Caco-2 (cell line): ENCODE measurements at places on chromosomes 7 and 10. TPM values are rescaled to one million over a fixed set of nuclear protein-coding genes. Genes with fewer than 3 reads are reported as not detected.
A peak's percentile ranks its signal among the peaks of the same experiment; 100 is the strongest.

ZNF804B gene
- not detected in 2 replicates for total RNA-seq

- no peak overlapping the region for H3K4me3 ChIP-seq
- H3K36me3 ChIP-seq: no peaks in the 10 kb centered on the region
These were observed 79.4 kb upstream of the LRRN3 start for GRCh38 chr7:111011520-111011919.

GRCh38 chr7:76347710-76348109 lies 11.1 kb downstream of the YWHAG start:
- H3K27me3 ChIP-seq: no peaks in the 10 kb centered on the region
- H3K36me3 ChIP-seq: peaks cover 10% of the 10 kb centered on the region
- no peak for DNase-seq
- 0 out of 2 replicates have a peak, but pooled peaks cover 8% of the 10 kb centered on the region for H3K4me1 ChIP-seq
- no peak overlapping the region for H3K27ac ChIP-seq
- H3K4me3 ChIP-seq: no peak overlapping the region

TEX36 gene
- total RNA-seq: not detected in 2 replicates

GIMAP1 gene
- total RNA-seq: not detected in 2 replicates

TUBAL3 gene
- 0.39 TPM in 1 of 2 replicates, not detected in the other for total RNA-seq

AZGP1 gene
- not detected in 2 replicates for total RNA-seq

- no peak for DNase-seq
- H3K36me3 ChIP-seq: peaks cover 1% of the 10 kb centered on the region; the same call in 1 of the 2 replicates
- H3K27me3 ChIP-seq: no peaks in the 10 kb centered on the region
- no peak overlapping the region for H3K27ac ChIP-seq
- no peaks in the 10 kb centered on the region for H3K4me1 ChIP-seq
These were observed 14.5 kb upstream of the ZNF282 start for GRCh38 chr7:149180722-149181449.

HEPACAM2 gene
- 2.1 and 4.4 TPM in 2 replicates for total RNA-seq

- no peaks in the 10 kb centered on the region for H3K27me3 ChIP-seq
- no peaks in the 10 kb centered on the region for H3K4me1 ChIP-seq
- H3K27ac ChIP-seq: no peak overlapping the region
- no peak overlapping the region for H3K4me3 ChIP-seq
- DNase-seq: no peak
- H3K36me3 ChIP-seq: peaks cover 1% of the 10 kb centered on the region; the same call in 1 of the 2 replicates
These were observed 17.6 kb downstream of the SLC35B4 start for GRCh38 chr7:134298902-134299683.

UPF2 gene
- 40.6 and 40.9 TPM in 2 replicates for total RNA-seq

DNA sequence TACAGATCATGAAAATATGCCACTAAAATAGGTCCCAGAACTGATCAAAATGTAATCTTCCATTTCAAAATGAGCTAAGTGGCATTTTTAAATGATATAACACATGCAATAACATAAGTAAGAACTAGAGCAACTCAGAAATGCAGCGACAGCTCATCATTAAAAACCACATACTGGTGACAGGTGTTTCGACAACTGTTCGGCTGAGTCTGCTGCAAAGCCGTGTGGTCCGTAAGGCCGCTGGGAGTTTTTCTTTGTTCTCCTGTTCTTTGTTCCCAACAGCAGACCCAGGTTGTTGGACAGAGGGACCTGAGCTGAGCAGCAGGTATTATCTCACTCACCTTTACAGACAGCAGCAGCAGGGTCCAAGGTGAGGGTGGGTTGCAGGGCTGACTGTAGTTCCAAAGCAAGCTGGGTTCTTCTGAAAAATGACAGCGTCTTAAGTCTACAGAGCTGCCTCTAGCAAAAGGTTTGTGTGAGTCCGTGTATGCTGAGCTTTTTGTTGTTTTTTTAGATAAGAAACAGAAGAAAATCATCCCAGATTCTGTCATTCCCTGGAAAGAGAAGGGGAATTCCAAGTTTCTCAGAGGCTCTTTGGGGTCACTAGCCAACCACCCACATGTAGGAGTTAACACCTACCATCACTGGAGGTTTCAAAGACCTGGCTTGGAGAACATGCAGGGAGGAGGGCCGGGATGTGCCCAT lies 45.4 kb upstream of the MACROH2A2 start:
- no peak overlapping the region for H3K27ac ChIP-seq
- no peak overlapping the region for H3K4me3 ChIP-seq
- DNase-seq: no peak

DNA sequence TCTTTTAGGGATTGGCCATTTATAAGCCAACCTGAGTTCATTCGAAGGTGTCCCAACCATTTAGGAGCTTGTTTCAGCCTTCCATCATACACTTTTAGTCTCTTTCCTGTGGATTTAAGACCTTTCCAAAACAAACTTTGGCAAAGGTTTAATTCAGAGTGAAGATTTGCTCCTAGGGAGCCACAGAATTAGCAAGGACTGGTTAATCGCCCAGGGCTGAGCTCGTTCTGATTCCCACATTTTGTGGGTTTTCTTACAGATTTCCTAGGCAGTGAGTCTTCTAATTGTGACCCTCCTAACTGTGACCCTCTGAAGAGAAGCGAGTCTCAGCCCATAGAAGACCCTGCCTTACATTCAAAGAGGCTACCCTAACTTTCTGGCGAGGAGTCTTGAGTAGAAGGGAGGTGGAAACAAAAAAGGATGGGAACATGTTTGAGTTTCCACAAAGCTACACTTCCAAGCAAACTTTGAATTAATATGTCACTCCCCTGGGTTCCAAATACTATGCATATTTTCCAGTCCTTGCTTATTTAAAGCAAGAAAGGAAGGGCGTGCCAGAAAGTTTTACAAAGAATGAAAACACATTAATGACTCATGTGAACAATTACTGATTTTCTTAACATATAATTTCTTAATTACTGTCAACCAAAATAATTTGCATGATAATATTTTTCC lies 118.3 kb downstream of the ARID5B start:
- peak overlapping the region; percentile 51 for H3K27ac ChIP-seq
- H3K4me1 ChIP-seq: peaks cover 89% of the 10 kb centered on the region
- H3K4me3 ChIP-seq: no peak overlapping the region
- DNase-seq: no peak

DNA sequence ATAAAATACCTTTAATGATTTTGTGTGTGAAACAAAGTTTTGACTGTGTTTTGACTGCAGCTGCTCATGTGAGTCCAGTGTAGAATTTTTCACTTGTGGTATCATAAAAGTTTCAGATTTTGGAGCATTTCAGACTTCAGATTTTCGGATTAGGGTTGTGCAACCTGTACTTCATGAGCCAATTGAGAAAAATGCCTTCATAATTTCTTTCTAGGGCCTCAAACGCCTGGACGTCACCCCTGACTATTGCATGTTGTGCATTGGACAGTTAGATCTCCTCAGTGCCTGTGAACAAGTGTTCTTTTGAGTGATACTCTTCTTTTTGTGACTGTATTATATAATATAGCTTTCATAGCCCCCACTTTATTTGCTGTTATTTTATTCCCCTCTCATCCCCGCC lies 161.1 kb downstream of the AUTS2 start:
- H3K4me1 ChIP-seq: no peaks in the 10 kb centered on the region; the same call in 1 of the 2 replicates
- no peaks in the 10 kb centered on the region for H3K36me3 ChIP-seq
- H3K4me3 ChIP-seq: no peak overlapping the region
- DNase-seq: no peak
- H3K27me3 ChIP-seq: no peaks in the 10 kb centered on the region
- H3K27ac ChIP-seq: no peak overlapping the region

OGDH gene
- total RNA-seq: 62.1 and 64.5 TPM in 2 replicates

DNA sequence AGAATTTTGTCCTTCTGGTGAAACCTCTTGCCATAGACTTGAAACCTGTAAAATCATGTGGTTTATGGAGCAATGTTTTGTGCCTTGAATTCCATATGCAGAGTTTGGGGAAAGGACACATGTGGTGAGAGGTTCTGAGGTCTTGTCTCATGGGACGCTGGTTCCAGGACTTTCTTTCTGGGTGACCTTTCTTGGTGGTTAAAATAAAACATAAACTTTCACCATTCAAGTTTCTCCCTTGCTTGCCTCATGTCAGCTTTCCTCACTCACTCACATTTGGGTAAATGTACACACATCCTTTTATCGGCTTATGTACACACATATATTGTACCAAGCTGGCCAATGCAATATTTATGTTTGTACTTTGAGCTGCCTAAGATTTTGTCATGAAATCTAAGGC lies 144.9 kb upstream of the CELF2 start:
- DNase-seq: no peak
- no peaks in the 10 kb centered on the region for H3K4me1 ChIP-seq
- H3K36me3 ChIP-seq: no peaks in the 10 kb centered on the region
- no peak overlapping the region for H3K4me3 ChIP-seq

HNRNPA2B1 gene
- total RNA-seq: 799 and 839 TPM in 2 replicates

DNA sequence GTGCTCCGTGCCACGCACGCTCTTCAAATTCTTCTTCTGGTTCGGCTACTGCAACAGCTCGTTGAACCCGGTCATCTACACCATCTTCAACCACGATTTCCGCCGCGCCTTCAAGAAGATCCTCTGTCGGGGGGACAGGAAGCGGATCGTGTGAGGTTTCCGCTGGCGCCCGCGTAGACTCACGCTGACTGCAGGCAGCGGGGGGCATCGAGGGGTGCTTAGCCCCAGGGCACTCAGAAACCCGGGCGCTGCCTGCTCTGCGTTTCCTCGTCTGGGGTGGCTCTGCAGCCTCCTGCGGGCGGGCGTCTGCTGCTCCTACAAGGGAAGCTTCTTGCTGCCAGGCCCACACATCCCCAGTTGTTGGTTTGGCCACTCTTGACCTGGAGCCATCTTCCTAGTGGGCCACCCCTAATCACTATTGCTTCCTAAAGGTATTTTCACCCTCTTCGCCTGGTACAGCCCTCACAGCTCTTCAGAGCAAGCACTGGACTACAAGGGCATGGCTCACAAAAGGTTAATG lies 2.5 kb downstream of the ADRA2A start:
- no peak for DNase-seq
- peaks cover 3% of the 10 kb centered on the region; the same call in 1 of the 2 replicates for H3K4me1 ChIP-seq
- no peak overlapping the region for H3K4me3 ChIP-seq
- no peaks in the 10 kb centered on the region for H3K36me3 ChIP-seq

DNA sequence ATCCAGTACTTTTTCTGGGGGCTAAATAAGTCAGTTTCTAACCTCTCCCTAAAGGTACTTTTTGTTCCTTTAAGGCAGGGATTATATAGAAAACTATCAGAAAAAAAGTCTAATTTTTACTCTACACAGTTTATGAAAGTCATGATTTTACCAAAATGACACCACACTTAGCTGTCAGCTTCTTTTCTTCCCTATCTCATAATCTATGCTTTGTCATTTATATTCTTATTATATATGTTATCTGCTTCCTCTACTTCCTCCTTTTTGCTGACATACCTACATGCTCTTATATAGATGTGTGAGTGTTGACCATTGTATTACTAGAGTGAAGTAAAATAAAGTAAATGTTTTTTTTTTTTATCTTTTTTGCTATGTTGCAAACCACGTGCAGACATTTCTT lies 203.9 kb upstream of the CHRM2 start:
- no peaks in the 10 kb centered on the region for H3K36me3 ChIP-seq
- no peaks in the 10 kb centered on the region for H3K27me3 ChIP-seq
- no peak for DNase-seq
- no peaks in the 10 kb centered on the region for H3K4me1 ChIP-seq
- H3K4me3 ChIP-seq: no peak overlapping the region

DNA sequence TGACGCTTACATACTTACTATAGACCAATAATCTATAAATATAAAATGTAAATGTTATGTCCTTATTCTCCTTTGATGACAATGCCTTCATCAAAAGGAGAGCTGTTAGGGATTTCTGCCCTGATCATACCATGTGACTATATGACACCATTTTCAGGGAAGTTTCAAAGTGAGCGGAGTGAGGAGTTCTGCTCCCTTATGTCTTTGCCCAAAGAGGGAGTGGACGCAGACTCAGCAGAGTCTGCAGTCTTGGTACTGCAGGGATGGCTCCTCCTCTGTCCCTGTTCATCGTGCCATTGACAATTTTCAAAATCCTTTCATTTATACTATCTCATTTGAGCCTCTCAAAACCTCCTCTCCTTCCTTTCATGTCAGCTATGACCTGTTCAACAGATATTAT lies 27.9 kb downstream of the HYAL4 start:
- no peak for DNase-seq
- H3K4me1 ChIP-seq: no peaks in the 10 kb centered on the region
- H3K27ac ChIP-seq: no peak overlapping the region
- no peaks in the 10 kb centered on the region for H3K27me3 ChIP-seq

DNA sequence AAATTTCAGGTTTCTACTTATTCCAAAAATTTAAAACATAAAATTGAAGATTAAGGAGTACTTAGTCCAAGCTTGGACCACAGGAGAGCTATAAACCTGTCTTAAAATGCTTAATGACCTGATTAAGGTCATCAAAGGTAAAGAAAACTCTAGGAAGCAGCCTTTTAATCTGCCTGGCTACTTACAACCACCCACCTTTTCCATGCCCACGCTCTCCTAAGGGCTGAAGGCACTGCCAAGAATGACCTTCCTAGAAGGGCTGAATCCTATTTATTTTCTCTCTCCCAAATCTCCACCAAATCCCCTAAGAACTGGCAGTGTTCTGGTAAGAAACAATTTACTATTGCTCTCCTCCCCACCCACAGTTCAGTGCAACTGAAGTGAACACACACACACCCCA lies 6.8 kb downstream of the MPP7 start:
- H3K4me3 ChIP-seq: no peak overlapping the region
- H3K4me1 ChIP-seq: peaks cover 29% of the 10 kb centered on the region
- no peak overlapping the region for H3K27ac ChIP-seq
- no peaks in the 10 kb centered on the region; the same call in 1 of the 2 replicates for H3K36me3 ChIP-seq

ZNF239 gene
- 15.2 and 16.4 TPM in 2 replicates for total RNA-seq

GRCh38 chr7:94355454-94355853 lies 39.2 kb upstream of the COL1A2 start:
- H3K4me1 ChIP-seq: no peaks in the 10 kb centered on the region
- H3K4me3 ChIP-seq: no peak overlapping the region
- no peaks in the 10 kb centered on the region for H3K27me3 ChIP-seq
- H3K36me3 ChIP-seq: no peaks in the 10 kb centered on the region
- no peak overlapping the region for H3K27ac ChIP-seq

- DNase-seq: no peak
- H3K4me1 ChIP-seq: no peaks in the 10 kb centered on the region
- no peaks in the 10 kb centered on the region for H3K36me3 ChIP-seq
These were observed 182.8 kb downstream of the ZWINT start for GRCh38 chr10:56178210-56178609.

DNA sequence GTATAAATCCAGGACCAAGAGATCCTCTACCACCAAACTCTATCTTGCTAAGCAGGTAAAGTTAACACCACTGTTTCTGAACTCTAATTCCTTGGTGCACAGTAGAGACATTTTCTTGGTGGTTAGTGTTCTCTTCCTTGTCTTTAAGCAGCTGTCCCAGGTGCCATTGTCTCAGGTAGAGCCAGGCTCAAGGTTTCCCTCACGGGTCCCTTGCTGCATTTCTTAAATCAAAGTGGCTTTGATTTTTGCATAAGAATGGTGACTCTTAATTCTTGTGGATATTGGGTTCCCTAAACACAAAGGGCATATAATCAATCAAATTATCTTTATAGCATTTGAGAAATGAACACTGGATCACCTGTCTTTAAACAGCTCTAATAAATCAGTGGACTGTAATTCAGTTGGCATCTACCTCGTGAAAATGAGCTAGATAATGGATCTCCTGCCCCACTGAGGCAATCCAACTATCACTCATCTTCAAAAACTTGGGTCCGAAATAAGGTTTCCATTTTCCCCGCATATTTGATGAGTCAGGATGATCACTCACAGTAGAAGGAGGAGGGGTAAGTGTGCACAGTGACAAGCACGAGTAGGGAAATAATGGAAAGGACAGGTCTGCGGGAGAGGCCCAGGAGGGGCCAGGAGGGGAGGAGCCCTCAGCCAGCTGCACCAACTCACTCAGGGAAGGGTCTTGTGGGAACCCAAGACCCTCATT lies 2.4 kb downstream of the ABCC2 start:
- DNase-seq: no peak
- peaks cover 10% of the 10 kb centered on the region for H3K36me3 ChIP-seq
- H3K27ac ChIP-seq: peak overlapping the region; percentile 87
- H3K4me3 ChIP-seq: peak overlapping the region; percentile 68

C10orf105 gene
- not detected in 2 replicates for total RNA-seq

DPYSL4 gene
- 0.12 TPM in 1 of 2 replicates, not detected in the other for total RNA-seq
